ENCODE measurements at places on chromosomes 3 and 15.

DNA sequence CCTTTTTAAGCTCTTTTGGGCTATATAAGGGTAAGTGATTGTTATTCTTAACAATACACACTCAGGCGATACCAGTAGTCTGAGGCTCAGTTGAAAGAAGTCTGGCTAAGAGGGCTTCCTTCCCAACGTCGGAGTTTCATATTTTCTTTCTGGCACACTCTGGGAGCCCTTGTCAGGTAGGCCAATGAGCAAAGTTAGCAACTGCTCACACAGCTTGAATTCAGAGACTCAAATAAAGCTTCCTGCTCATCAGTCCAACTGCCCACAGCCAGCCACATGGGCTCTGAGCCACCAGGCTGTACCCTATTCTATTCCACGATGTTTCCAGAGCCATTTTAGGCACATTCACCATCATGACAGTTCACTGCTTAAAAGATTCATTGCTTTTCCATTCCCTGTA is 155.1 kb upstream of the TBL1XR1 start:
- no peak for DNase-seq

- no peak for DNase-seq
Measured at GRCh38 chr15:80578871-80579270, 116.2 kb upstream of the ABHD17C start.

DNA sequence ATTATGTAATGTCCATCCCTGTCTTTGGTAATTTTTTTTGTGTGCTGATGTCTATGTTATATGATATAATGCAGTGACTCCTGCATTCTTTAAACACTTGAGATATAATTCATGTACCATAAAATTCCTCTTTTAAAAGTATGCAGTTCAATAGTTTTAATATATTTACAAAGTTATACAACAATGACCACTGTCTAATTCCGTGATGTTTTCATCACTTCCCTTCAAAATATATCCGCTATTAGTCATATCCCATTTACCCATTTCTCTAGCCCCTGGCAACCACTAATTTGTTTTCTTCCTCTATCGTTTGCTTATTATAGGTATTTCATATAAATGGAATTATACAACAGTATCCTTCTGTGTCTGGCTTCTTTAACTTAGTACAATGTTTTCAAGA is 64.9 kb upstream of the SUCLG2 start:
- DNase-seq: no peak

DNA sequence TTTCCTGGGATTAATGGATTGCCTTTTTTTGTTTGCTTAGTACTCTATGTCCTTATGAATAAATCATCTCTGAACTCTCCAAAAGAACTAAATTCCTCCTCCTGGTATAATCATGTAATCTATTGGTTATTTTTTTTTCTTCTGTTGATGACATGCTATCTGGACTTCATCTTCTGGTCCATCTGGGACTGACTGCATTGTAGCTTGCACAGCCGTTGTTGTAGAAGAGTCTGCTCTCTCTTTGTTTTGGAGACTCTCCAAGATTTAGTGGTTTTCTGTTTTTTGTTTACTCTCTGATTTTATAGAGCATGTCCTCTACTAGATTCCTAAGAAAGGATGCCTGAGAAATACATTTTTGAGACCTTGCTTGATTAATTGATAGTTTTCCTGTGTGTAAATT is 19.1 kb downstream of the IREB2 start:
- DNase-seq: no peak

DNA sequence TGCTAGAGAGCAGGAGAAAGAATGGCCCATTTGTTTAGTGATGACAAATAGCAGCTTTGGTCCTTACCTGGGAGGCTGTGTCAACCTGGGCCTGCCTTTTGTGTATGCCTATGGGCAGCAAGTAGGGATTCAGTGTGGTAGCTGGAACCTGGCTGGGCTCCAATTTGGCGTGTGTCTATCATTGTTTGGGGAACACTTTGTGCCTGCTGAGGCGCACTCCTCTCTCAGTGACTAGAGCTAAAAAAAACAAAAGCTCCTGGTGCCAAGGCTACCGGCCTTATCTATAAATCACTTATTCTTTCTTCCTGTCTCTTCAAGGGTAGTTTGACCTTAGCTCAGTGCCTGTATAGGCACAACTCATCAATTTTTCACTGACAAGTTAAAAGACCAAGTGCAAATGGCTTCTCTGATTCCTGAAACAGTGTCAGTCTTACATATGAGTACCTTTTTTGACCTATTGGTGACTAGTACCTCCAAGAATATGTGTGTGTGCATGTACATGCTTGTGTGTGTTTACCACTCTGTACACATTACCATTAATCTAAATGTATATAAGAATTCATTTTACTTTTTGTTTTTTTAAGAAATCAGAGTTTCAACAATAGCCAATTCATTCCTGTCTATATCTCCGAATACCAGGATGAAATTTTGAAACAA is 54.6 kb downstream of the GMNC start:
- DNase-seq: no peak
